ENCODE measurements at places on chromosomes 7 and 10.

DNA sequence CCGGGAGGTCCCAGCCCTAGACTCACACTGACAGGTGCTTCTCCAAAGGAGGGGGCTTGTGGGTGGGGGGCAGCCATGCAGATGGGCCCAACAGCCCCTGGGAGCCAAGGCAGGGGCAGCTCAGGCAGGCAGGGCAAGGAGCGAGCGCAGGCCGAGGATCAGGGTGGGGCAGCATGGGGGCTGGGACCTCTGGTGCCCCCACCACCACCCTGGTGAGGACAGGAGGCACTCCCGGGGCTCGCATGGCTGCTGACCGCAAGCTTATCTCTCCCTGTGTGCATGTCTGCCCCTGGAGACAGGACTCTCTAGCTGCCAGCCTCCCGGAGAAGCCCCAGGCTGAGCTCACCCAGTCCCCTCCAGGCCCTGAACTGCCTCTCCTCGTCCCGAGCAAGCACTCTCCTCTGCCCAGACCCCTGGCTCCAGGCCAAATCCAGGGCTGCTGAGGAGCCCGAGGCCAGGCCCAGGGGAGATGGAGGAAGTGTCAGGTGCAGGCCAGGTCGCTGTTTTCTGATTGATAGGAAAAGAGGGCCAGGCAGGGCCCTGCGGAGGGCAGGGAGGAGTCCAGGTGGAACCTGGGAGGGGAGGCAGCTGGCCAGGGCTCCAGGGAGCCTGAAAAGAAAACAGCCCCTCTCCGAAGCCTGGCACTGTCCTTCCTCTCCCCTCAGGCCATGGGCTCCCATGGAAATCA is 39.0 kb downstream of the PDGFA start:
- no peak for DNase-seq

GRCh38 chr10:82721831-82722230 is 846.8 kb downstream of the NRG3 start:
- no peak for DNase-seq

DNA sequence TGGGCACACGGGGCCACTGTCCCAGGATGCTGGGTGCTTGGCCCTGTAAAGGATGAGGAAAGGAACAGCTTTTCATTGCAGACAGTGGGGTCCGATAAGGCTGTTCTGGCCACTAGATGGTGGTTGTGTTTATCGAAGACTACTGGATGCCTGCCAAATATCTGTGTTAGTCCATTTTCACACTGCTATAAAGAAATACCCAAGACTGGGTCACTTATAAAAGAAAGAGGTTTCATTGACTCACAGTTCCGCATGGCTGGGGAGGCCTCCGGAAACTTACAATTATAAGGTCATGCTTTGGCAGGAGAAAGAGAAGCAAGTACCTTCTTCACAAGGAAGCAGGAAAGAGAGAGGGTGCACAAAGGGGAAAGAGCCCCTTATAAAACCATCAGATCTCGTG is 32.2 kb upstream of the GARS1 start:
- DNase-seq = no peak

DNA sequence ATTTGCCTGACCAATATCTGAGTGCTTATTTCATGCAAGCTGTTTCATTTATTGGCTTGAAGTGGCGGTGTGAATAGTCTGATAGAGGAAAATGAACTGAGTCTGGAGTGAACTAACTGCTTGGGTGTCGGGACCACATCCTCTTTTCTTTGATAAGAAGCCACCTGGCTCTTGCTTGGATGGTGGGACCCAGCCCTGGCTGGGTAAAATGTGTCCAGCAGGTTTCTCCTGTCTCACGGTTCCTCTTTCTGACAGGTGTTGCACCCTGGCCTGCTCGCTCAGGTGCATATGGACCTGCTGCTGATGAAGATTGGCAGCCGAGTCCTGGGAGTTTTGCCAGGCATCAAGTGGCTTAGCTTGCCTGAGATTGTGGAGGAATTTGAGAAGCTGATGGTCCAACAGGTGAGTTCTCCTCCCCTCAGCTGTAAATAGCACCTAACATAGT is 1.6 kb downstream of the ADCK2 start:
- no peak for DNase-seq

DNA sequence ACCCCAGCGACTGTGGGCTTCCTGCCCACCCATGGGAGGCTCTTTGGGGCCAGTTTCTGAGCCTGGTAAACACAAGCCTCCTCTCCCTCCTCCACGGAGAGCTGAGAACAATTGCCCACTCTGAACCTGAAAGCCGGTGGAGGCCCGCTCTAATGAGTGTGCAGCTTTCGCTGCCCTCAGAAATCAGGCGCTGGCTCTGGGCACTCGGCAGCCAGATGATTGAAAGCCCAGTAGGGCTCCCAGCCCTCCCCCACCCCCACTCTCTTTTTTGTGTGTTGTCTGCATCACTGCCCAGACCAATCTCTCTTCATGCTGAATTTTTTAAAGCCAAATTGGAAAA is 438.9 kb downstream of the RPS24 start:
- DNase-seq = no peak

DNA sequence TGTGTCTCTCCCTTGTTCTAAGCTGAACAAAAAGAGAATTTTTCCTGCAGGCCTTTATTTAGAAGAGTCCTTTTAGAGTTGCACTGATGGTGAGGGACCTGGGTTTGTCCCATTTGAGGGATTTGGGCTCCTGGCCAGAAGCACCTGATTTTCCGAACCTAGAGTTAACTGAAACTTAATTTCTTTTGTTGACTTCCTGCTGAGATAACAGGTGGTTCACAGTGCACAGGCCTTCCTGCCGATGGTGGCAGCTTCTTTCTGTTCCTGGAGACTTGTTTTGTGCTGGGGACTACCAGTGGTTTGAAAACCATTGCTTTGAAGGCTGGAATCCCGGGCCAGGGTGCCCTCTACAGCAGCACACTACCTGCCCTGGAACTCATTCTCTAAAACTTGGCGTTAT is 99.2 kb downstream of the SUGCT start:
- no peak for DNase-seq

- DNase-seq = no peak
These were observed 576.9 kb upstream of the GHITM start for GRCh38 chr10:83562381-83562780.

DNA sequence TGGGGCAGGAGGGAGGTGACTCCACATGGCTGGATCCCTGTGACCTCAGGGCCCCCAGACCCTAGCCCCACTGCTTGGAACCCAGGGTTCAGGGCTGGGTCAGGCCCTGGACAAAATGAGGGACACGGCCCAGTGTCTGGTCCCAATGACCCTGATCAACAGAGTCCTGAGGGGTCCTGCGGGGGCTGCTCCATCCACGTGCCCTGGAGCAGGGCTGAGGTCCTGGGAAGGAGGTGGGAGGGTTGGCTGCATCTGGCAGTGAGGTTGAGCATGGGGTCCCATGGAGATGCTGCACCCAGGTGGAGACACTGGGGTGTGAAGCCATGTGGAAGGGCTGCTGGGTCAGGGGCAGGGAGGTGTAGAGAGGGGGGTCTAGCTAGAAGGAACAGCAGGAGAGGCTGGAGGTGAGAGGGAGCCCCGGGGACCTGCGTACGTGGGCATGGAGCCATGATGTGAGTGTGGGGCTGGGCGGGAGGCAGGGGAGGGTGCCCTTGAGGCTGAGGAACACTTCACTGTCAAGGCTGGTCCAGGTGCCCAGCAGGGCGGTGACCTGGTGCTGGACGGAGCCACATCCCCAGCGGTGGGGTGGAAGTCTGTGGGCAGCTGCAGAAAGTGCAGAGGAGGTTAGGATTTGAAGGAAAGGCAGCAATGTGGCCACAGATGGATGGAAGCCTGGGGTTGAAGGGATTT is 604 bp downstream of the SCART1 start:
- DNase-seq = no peak

- no peak for DNase-seq
These were observed 37.9 kb downstream of the SLC25A28 start for GRCh38 chr10:99582255-99582770.
